ENCODE measurements at places on chromosomes 1 and 21.

DNA sequence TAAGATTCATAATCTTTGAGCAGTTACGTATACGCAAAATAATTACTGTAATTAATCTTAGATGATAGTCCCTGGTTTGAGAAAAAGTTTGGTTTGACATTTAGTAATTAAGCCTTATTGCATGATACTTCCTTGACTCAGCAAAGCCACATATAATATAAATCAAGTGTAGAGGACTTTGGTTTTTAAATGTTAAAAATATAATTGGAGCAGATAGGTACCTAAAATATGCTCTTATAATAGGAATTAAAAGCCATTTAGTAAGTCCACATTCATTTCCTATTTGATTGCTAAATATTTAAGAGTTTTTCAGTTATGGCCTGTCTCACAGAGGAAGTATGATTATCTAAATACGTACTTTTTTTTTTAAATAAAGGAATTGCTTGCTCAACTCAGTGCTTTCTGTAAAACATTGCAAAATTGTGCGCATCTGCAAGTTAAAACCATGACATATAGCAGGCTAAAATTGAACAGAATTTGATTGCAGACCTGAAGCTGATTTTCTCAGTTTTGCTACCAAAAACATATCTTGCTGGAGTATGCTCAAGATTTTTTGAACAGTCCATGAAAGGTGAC lies 20.4 kb downstream of the RPE65 start:
- no peak for DNase-seq

DNA sequence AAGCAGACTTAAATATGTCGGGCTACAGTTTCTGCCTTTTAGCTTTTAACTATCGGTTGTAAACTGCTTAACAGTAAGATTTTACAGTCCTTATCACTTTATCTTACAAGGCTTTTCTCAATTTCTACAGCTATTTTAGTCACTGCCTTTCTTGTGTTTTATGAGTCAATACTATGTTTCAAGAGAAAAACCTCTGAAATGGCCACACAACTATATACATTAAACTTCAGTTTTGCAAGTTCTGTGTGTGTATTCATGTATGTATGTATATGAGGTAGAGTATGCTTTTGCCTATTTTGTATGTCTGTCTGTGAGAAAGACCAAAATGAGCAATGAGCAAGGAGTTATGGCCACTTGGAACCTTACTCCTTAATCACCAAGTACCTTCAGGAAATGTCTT lies 169.8 kb downstream of the SYT2 start:
- no peak for DNase-seq

- DNase-seq = no peak
Measured at GRCh38 chr1:209549443-209550205, 33.9 kb upstream of the CAMK1G start.

DNA sequence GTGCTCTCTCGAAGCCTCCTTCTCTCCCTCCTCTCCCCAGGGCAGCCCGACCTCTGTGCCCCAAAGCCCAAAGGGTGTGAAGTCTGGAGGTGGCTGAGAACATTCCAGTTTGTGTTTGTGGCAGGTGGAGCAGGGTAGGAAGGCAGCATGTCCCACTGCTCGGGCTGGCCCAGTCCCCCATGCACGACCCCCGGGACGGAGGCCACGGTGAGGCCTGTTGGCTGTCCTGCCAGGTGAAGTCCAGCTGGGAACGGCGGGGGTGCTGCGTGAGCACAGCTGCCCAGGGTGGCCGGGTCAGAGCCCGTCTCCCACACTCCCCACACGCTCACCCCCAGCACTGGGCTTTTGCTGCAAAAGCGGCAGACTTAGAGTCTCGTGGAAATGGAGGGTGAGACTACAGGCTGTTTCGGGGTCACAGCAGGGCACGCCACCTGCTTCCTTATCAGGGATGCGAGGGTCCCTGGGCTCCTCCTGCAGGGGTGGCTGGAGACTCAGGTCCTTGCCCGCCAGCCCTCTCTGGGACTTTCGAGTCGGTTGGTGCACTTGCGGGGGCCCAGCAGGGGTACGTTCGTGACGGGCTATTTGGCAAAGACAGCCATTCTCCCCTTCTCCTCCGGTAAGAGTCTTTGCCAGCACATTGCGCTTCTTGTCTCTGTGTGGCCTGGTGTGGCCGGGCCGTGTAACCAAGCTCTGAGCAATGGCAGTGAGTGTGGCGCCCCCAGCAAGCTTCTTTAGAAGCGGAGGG lies 40.3 kb downstream of the MORN1 start:
- no peak for DNase-seq

GRCh38 chr1:97006044-97006661 lies 284.6 kb downstream of the PTBP2 start:
- DNase-seq = no peak

GRCh38 chr1:21293537-21294265 lies 3.4 kb upstream of the ECE1 start:
- DNase-seq = peak; percentile 26

- no peak for DNase-seq
Measured at GRCh38 chr1:17470021-17470799, 30.7 kb upstream of the RCC2 start.

DNA sequence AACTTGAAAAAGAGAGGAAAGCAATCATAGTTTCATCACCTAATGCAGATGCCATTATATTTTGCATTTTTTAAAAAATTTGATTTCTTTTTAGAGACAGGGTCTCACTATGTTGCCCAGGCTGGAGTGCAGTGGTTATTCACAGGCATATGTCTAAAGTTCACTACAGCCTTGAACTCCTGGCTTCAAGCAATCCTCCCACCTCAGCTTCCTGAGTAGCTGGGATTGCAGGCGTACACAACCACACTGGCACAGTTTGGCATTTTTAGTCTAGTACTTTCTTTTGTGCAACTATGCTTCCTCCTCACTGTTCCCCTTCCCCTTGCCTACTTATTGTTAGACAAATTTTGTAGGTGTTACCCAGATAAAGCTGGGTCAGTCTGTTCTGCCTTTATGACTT lies 18.0 kb downstream of the RHOU start:
- DNase-seq = no peak

- DNase-seq = no peak
Measured at GRCh38 chr1:16018749-16019643, 1.2 kb upstream of the HSPB7 start.

DNA sequence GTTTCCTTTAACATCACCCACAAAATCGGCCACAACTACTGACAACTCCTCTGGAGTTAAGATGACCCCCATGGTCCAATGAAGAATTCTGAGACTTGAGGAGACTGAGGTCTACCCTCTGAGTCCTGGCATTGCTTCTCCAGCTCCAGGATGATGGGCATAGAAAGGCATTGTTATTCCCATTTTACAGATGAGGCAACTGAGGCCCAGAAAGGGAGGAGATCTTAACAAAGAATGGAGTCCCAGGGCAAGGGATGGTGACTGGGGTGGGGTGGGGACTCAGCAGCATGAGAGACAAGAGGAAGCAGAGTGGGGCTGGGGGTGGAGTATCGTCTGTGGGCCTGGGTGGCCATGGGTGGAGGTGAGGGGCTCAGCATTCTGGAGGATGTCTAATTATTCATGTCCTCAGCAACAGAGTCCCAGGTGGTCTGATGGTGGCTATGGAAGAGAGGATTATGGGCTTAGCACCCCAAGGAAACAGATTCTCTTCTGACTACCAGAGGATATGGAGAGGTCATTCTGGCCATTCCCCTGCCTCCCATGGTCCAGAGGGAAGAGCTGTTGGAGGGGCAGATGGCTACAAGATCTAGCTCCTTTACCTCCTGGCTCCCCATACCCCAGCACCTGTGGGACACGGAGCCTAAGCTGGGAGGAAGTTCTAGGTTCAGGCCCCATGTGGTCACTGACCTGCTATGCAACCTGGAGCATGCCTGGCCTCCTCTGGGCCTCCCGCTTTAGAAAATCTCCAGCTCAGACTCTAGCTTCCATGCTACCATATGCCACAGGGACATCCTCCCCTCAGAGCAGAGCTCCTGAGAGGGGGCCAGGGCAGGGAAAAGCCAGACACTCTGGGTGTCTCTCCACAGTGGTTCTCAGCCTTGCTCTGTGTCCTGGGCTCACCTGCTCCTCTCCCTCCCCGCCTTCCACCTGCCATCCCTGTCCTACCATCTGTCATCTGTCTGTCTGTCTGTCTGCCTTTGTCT lies 37.4 kb upstream of the DMBX1 start:
- no peak for DNase-seq

GRCh38 chr21:38955495-38955894 lies 149.8 kb downstream of the ETS2 start:
- no peak for DNase-seq

DNA sequence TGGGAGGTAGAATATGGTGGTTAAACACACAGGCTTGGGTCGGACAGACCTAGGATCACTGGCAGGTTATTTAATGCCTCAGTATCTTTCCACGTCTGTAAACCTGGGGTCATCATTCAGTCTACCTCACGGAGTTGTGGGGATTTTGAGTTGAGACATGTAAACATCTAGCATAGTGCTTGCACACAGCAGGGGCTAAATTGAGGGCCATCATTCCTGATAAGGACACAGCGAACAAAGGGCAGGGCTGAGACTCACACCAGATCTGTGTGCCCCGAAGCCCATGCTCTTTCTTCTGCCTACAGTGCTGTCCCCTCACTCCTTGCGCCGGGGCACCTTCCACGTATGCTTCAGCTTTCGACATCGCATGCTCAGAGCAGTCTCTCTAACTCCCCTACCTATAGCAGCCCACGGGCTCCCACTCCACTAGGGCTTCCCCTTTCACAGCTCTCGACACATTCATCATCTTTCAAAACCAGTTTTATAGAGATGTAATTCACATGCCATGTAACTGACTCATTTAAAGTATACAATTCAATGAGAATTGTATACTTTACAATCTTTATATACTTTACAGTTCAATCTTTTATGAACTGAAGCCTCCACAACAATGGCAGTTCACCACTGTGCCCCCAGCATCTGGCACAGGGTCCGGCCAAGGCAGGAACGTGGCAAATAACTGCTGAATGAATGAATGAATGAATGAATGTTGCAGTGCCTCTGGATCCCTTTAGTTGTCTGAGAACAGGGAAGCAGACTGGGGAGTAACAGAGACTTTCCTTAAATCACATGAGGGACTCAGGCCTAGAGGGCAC lies 48.0 kb downstream of the GPR161 start:
- DNase-seq = no peak

DNA sequence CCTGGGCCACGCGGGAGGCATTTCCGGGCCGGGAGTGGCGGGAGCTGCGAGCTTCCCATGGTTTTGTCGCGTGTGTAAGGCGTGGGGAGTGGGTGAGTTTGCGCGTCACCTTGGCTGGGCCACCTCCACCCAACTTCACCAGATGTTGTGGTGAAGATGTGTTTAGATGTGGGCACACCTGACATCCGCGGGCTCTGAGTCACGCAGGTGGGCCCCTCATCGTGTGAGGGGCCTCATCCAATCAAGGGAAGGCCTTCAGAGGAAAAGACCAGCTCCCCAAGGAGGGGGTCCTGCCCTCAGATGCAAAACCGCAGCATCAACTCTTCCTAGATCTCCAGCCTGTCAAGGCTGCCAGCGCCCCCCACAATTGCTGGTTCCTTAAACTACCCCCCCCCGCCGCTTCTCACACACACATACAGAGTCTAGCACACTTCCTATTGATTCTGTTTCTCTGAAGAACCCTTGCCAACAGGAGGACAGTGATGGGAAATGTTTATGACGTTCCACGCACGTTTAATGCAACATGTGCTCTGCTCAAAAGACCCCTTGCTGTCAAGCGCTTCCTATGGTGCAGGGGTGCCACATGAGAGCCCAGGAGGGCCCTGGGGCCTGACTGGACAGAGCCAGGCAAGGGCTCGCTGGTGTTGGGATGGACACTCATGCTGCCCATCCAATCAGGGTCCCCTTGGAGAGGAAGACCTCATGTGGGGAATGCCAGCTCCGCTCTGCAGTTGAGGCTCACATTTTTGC lies 11.9 kb downstream of the ACTRT2 start:
- no peak for DNase-seq

DNA sequence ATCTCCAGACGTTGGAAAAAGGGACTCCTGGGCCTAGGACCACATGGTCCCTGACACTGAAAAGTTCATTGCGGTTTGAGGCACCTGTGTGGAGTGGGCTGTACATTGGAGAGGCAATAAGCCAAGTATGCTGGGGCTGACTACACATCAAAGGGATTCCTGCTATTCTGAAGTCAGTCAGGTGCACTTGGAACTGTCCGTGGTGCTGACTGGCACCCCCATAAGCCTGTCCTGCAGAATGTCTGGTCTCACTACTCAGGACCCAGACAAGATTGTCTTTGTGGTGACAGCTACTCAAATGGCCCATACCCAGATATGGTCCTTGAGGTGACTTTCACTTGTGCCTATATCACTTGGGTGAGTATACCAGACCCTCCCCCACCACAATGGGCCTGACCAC lies 150.6 kb downstream of the RWDD3 start:
- DNase-seq = no peak

DNA sequence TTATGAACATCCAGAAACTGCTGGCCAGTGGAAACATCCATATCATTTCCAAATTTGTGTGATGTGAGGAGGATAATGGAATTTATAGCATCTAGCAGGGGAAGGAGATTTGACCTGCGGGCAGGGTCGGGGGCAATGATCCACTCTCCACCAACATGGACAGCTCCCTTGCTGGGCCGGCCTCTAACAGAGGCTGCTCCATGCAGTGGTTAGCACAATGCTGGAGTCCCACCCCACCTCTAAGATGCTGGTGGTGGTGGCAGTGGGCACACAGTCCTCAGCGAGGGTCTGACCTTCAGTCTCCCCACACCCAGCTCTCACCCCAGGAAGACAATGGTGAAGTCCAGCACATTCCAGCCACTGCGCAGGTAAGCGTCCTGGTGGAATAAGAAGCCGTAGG lies 18.7 kb downstream of the CACNA1S start:
- no peak for DNase-seq

Measured in stimulated activated CD8-positive, alpha-beta memory T cell treated with anti-CD3 and anti-CD28 coated beads, Interleukin-4, amount 100 ng/mL, for 1 hour (primary cell).